ENCODE measurements at places on chromosomes 6 and 20.

DNA sequence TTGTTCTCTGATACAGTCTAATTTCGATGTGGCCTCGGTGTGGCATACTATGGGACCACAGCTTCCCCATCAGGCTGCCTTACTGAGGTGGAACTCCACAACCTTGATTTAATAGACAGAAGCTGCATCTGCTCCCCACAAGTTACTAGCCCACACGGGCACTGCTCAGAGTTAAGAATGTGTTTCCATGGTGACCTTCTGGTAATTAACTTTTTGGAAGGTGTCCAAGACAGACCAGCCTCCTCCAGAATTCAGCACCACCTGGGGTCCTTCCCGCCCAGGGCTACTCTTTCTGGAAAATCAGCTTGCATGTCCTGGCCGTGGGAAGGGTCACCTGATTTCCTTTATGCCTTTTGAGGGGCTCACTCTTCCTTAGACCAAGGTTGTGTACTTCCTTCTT is 48.7 kb upstream of the CDH4 start:
- no peak for DNase-seq

DNA sequence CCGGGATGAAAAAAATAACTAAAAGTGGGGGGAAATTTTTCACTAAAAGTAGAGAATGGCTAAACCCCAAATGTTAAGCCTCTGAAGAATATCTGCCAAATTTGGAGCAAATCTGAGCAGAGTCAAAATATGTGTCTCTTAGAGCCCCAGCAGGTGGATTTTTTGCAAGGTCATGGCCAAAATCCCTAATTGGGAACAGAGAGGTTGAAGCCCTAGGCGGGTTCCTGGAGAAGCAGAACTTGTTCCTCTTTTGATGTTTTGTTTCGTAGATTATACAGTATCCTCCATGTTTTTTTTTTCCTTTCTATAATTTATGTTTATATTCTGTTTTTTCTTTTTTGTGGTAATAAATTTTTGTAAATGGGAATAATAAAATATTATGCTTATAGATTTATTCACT is 94.4 kb downstream of the PLCB4 start:
- no peak for DNase-seq

GRCh38 chr6:116996842-116997241 is 119.8 kb downstream of the RFX6 start:
- DNase-seq, result no peak

DNA sequence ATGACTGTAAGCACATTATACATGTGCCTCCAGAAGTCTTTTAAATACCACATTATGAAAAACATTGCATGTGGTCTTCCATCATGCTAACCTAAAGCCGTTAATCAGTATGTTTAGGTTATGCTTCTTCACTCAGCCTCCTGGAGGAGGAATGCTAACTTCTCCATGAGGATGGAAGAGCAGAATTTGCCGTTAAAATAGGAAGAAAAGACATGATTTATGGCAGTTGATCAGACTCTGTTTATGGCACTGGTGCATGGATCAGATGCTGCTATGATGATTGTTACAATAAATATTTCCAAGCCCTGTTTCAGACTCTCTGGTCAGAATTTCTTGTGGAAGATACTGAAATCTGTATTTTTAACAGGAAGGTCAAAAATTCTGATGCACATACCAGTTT is 31.7 kb downstream of the MAP3K4 start:
- no peak for DNase-seq

- DNase-seq, result no peak
Observed at GRCh38 chr20:58586565-58587093, 64.5 kb upstream of the STX16 start.

DNA sequence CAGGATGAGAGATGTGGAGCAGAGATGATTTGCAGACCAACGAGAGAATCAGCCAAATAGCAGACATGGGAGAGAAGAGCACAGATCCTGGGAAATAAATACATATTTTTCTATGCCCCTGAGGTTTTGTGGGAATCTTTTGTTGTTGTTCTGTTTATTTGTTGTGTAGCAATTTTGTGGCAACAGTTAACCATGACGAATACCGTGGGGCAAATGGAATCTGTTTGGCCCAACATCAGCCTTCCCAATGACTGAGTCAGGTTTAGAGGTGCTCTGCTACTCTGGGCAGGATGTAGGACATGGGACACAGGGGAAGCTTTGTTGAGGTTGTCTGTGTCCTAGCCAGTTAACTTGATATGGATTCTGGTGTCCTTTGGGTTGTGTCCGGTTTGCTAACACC is 7.9 kb upstream of the SLC2A10 start:
- DNase-seq, result no peak

DNA sequence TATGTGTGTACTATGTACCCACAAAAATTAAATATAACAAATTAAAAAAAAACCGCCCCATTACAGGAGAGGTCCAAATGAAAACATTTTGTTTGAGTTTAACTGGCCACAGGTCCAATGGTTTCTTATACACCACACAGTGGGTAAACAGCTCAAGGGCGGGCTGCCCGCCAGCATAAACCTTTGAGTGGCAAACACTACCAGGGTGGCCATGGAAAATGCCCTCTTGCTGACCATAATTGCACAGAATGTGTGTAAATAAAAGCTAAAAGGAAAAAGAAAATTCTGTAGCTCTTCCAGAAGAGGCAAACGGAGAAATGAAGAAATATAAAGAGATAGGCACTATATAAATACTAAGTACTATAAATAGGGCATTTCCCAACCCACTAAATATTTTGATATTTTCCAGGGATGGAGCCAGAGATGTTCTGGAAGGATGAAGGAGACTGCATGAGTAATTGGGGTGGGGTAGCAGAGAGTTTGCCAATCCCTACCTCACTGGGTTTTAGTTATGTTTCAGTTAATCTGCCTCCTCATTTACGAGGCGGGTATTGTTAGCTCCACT is 1.1 kb upstream of the CDC5L start:
- DNase-seq, result peak; percentile 4

DNA sequence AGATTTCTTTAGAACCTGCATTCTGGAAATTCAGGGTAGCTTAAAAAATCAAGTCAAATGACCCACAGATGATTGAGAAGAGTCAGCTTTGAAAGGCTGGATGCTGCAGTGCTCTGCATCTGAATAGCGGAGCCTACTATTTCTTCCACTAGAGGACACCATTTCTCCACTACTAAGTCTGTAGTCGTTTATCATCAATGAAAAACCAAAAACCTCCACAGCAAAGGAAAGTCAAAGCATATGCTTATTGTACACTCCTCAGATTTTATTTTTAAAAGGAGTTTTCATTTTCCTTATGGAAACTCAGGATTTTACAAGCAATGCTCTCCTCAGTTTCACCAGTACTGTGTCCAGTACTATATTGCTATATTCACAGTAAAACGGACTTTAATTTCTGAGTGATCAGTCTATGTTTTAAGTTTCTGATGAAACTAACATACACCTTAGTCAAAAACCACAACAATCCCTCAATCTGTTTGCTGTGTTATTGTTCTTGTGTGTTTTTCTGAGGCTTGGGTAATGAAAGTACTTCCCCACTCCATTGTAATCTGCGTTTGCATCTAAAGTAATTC is 50.5 kb upstream of the ENPP5 start:
- no peak for DNase-seq

Data from skeletal muscle cell (primary cell).